ENCODE measurements at places on chromosomes 5 and 9. TPM values are rescaled to one million over a fixed set of nuclear protein-coding genes. Genes with fewer than 3 reads are reported as not detected.

DNA sequence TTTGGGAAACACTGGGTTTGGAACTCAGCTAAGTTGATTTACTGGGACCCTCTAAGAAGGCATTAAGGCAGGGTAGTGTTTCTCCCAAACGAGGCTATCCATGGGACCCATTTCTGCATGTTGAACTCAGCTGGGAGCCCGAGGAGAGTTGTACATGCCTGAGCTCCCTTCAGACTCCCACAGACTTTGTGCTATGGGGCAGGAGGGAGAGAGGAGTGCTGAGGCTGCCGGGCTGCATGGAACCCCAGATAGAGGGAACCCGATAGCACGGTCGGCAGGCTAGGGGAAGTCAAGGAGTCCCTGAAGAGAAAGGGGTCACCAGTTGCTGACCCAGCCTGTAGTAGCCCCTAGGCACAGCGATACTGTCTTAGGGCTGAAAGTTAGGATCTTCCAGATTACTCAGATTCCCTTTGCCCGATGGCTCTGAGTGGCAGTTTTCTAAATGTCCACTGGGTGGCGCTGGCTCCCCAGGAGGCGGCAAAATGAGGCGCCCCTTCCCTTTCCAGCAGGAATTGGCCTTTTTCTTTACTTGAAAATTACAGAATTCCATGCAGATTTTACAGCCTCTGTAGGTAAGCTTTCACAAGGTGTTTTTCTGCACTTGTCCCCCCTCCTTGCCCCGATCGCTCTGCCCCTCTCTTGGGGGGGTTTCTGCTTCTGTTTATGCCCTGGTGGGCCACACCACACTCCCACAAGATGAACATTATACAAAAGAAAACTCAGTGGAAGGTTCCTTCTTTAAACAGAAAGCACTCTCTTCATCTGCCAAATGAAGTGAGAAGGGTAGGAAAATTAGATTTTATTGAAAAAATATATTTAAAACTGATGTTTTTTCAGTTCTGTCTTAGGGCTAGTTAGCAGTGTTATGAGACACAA lies 17.8 kb downstream of the NANS start:
- peak; percentile 43 for DNase-seq

GCNT4 gene
- 0.02 TPM for total RNA-seq

DNA sequence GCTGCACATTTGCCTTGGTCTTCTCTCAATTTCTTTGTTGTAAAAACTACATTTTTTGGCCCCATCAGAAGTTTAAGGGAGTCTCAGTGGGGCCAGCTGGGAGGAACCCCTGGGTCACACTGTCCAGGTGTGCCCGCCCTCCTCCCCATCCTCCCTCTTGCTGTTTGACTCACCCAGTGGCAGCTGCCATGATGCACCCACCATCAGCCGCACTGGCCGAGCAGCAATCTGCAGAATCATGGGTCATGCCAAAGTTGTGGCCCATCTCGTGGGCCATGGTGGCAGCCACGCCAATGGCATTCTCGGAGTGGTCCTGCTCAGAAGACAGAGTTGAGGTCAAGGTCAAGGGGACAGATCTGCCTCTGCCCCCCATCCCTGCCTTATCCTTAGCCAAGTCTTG lies 45.5 kb downstream of the NIPAL4 start:
- DNase-seq: no peak

- no peak for DNase-seq
Observed at GRCh38 chr9:95725045-95725444, 150.4 kb upstream of the ERCC6L2 start.

- DNase-seq: no peak
Observed at GRCh38 chr9:101739311-101739710, 864 bp upstream of the GRIN3A start.

DNA sequence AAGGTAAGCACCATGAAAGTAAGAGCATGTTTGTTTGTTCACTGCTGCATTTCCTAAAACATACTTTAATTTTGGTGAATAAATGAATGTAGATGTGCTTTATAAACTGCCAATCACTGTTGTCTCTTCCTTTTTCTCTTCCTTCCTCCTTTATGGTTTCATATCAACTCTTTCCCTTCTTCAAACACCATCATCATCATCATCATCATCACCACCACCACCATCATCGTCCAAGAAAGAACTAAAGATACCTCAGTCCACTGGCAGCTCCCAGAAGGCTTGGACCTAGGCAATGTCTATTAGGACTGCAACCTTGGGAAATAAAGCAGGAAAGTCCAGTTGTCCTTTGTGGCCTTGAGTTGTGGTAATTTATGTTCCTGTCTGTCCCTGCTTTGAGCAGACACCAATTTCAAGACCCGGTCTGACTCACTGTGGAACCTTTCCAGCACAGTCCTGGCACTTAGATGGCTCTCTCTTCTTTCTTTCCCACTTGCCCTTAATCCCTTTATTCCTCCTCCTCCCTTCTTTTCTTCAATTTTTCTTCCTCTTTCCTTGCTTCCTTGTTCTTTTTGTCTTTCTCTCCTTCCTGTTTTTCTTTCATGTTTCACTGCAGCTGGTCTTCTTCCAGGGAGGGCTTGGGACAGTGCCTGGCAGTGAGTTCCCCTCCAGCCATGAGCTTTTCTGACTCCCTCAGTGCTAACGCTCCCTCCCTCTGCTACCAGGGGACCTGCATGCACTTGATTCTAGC lies 99.3 kb downstream of the ANGPTL2 start:
- no peak for DNase-seq

- no peak for DNase-seq
Observed at GRCh38 chr5:87372705-87373104, 40.0 kb downstream of the CCNH start.

OGN gene
- 0.33 TPM for total RNA-seq

GRCh38 chr5:95823738-95824609 lies 1.4 kb upstream of the GLRX start:
- DNase-seq: peak; percentile 91

FCN2 gene
- not detected for total RNA-seq

DNA sequence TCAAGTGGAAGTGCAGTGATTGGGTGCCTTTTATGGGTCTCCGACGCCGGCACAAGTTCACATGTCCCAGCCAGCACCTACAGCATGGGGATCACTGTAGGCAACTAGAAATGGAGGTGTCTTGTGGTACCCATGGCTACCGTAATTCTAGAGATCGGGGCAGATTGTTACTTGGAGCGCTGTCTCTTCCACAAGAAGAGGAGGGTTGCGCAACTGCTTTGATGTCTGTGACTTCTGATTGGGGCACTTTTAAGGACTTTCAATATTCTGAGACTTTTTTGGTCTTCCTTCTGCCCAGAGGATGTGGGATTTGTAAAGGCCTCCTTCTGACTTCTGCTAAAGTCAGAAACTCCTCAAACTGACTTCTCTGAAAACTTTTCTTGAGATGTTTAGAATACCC lies 41.9 kb downstream of the GLRX start:
- no peak for DNase-seq

DNA sequence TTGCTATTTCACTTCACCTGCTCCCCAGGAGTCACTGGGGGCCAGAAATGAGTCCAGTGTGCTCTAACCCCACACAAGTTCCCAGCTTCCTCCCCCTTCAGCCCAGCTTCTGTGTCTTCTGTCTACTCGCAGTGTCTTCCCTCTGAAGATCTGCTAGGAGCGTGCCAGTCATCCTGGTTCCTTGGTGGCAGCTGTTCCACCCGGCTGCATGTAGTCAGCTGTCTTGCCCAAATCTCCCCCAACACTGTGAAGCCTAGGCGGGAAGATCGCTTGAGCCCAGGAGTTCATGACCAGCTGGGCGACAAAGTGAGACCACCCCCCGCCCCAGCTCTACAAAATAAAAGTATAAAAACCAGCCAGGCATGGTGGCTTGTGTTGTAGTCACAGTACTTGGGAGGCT lies 154.0 kb downstream of the GDNF start:
- DNase-seq: no peak

PCDHA12 gene
- not detected for total RNA-seq

Measured in MG63 (cell line).